Activated T-cell treated with anti-CD3 and anti-CD28 coated beads, Interleukin-2, amount 50 U/mL, for 24 hours (primary cell): ENCODE measurements at places on chromosomes 1 and 21.

- peak overlapping the region; percentile 89 for H3K27ac ChIP-seq
- peak overlapping the region; percentile 84 for H3K4me3 ChIP-seq
- H3K27me3 ChIP-seq, result no peaks in the 10 kb centered on the region
- H3K36me3 ChIP-seq, result peaks cover 2% of the 10 kb centered on the region
- peak; percentile 59 for DNase-seq
These were observed 1.8 kb downstream of the DISC1 start for GRCh38 chr1:231628207-231628876.

DNA sequence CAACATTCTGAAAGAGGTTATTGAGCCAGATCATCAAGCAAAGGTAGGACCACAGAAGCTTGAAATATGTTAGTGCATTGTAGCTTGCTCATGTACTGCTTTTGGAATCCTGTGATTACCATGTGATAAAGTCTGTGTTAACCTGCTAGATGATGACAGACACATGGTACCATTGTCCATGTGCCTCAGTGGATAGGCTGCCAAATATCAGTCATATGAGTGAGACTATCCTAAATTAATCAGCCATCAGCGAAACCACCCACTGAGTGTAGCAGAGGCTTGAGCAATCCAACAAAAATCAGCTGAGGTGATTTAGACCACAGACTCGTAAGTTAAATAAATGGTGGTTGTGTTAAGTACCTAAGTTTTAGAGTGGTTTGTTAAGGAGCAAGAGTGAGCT, 32.7 kb upstream of the CRB1 start:
- no peaks in the 10 kb centered on the region for H3K4me1 ChIP-seq
- no peak overlapping the region for H3K4me3 ChIP-seq
- no peak for DNase-seq
- H3K36me3 ChIP-seq, result no peaks in the 10 kb centered on the region

- no peaks in the 10 kb centered on the region for H3K27me3 ChIP-seq
- peaks cover 46% of the 10 kb centered on the region for H3K36me3 ChIP-seq
- no peak for DNase-seq
- H3K4me3 ChIP-seq, result peak overlapping the region; percentile 92
- peaks cover 38% of the 10 kb centered on the region for H3K4me1 ChIP-seq
- H3K27ac ChIP-seq, result peak overlapping the region; percentile 98
These were observed 573 bp downstream of the KLHL21 start for GRCh38 chr1:6601923-6602668.

DNA sequence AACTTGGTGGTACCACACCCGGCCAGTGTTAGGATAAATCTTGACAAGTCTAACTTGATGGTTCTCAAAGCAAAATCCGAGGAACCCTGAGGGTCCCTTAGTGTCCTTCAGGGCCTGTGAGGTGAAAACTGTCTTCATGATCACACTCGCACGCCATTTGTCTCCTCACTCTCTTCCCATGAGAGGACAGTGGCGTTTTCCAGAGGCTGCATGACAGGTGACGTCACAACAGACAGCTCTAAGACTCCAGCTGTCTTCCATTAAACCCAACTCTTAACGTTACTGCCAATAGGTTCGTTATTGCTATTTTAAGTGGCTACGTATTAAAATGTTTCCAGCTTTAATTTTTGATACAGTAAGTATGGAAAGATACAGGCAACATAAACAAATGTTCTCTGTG, 13.8 kb downstream of the CFAP74 start:
- H3K27me3 ChIP-seq, result peaks cover 28% of the 10 kb centered on the region
- DNase-seq, result no peak
- H3K27ac ChIP-seq, result no peak overlapping the region

GRCh38 chr1:46400421-46400820, 6.3 kb downstream of the FAAH start:
- H3K4me3 ChIP-seq, result no peak overlapping the region
- H3K36me3 ChIP-seq, result no peaks in the 10 kb centered on the region
- peaks cover 9% of the 10 kb centered on the region for H3K27me3 ChIP-seq
- H3K4me1 ChIP-seq, result no peaks in the 10 kb centered on the region

GRCh38 chr1:40107290-40107959, 10.4 kb upstream of the PPT1 start:
- peaks cover 7% of the 10 kb centered on the region for H3K4me1 ChIP-seq
- H3K36me3 ChIP-seq, result peaks cover 5% of the 10 kb centered on the region
- peaks cover 31% of the 10 kb centered on the region for H3K27me3 ChIP-seq
- H3K27ac ChIP-seq, result no peak overlapping the region

DNA sequence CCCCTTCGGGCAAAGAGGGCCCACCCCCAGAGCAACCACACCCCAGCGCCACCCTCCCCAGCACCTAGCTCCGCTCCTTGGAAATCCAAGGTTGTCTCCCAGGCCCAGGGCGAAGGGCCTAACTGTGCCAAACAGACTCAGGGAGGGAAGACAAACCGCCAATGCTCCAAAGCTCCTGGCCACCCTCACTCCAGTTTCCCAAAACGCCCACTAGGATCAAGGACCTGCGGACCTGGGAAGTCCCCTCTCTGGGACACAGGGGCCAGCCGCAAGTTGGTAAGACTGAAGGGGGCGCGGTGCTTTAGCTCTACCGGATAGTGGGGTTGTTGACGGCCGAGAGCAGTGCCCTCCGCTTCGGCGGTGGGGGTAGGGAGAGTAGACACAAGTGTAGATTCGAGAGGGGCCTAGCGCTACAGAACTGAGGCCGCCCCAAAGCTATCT, 581 bp downstream of the IRF6 start:
- peaks cover 20% of the 10 kb centered on the region for H3K4me1 ChIP-seq
- H3K27ac ChIP-seq, result no peak overlapping the region
- DNase-seq, result no peak
- peak overlapping the region; percentile 75 for H3K4me3 ChIP-seq
- no peaks in the 10 kb centered on the region for H3K36me3 ChIP-seq
- H3K27me3 ChIP-seq, result peaks cover 6% of the 10 kb centered on the region

GRCh38 chr1:94925004-94925403, 1.9 kb downstream of the CNN3 start:
- H3K36me3 ChIP-seq, result no peaks in the 10 kb centered on the region
- no peak overlapping the region for H3K4me3 ChIP-seq
- DNase-seq, result no peak
- no peak overlapping the region for H3K27ac ChIP-seq
- peaks cover 52% of the 10 kb centered on the region for H3K27me3 ChIP-seq
